Right atrium auricular region (tissue), 2 donors: ENCODE measurements at places on chromosomes 5 and 9.

DNA sequence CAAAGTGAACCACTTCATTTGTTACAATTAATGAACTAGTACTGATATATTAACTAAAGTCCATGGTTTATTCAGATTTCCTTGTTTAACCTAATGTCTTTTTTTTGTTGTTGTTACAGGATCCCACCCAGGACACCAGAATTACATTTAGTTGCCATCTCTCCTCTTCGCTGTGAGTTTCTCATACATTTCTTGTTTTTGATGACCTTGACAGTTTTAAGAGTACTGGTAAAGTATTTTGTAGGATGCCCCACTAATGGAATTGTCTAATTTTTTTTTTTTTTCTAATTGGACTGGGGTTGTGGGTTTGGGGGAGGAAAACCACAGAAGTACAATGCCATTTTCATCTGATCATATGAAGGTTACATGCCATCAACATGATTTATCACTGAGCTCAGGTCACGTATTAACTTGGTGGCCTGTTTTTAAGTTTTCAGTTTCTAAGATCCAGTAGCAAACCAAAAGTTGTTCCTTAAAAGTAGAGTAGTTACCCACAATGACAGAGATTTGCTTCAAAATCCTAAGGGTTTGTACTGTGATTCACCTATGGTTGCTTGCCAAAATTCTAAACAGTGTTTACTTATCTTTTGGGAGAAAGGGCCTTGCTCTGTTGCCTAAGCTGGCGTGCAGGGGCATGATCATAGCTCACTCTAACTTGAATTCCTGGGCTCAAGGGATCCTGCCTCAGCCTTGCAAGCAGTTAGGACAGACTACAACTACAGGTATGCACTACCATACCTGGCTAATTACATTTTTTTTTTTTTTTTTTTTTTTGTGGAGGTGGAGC is 4.5 kb upstream of the OTULIN start:
- no peak for DNase-seq

GRCh38 chr9:104915753-104916152 is 12.2 kb downstream of the ABCA1 start:
- DNase-seq, result no peak

GRCh38 chr5:88556406-88556805 is 287.8 kb upstream of the TMEM161B start:
- no peak for DNase-seq

GRCh38 chr9:90967145-90967538 is 165.5 kb downstream of the SYK start:
- no peak for DNase-seq

- no peak for DNase-seq
Measured at GRCh38 chr9:136474974-136475865, 7.6 kb downstream of the SEC16A start.

GRCh38 chr9:109401169-109401989 is 80.5 kb upstream of the EPB41L4B start:
- no peak for DNase-seq

DNA sequence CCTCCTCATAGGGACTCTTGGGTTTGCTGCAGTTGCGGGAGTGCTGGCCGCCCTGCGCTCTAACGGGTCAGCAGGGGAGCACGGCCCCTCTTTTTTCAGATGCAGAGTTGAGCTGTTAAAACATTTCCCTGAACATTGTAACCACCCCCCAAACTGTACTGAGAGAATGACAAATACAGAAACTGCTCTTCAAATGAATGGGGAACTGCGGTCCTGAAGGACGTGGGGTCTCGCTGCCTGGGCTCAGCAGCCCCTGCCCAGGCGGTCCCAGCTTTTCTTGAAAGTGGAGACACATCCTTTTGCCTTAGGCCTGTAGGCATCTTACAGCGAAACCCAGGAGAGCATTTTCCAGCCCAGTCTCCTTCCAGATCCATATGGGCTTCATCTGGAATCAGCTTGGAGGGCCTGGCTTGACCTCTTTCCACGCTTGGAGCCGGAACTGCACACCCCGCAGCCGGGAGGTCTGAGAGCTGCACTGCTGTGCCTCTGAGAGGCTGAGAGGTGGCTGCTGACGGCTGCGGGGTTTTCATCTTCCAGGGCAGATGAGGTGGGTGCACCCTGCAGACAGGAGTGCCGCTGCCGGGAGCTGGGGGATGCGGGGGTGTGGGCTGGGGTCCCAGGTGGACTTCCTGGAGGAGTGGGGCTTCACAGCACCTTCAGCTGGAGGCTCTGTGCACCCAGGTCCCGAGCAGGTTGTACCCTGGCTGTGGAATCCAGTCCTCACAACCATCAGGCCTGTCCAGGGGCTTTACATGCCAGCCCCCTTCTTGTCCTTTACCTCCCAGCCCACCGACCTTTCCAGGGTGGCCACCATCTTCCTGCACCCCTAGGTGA is 1.2 kb upstream of the AGPAT2 start:
- DNase-seq, result no peak

- DNase-seq, result no peak
Measured at GRCh38 chr5:18732556-18733479, 1098.6 kb downstream of the TAF11L14 start.

- no peak for DNase-seq
Measured at GRCh38 chr9:134181648-134182034, 17.3 kb upstream of the RNU6ATAC start.

DNA sequence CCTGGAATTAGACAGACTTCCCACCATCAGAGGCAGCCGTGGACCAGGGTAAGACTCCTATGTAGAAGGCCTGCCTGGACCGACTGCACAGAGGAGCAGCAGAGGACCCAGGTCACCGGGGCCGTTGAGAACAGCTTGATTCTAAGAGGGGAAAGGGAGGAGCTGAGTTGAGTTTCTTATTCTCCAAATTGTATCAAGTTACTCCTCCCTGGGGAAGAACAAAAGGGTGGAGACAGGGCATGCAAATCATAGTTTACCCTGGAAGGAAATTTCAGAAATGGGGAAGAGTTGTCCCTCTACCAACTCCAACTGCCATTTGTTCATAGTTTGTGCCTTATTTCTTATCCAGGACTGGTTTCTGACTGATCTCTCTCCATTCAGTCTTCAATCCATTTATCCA is 20.9 kb upstream of the SLC31A2 start:
- DNase-seq, result no peak

GRCh38 chr9:94584555-94584954 is 9.1 kb downstream of the FBP2 start:
- DNase-seq, result no peak

DNA sequence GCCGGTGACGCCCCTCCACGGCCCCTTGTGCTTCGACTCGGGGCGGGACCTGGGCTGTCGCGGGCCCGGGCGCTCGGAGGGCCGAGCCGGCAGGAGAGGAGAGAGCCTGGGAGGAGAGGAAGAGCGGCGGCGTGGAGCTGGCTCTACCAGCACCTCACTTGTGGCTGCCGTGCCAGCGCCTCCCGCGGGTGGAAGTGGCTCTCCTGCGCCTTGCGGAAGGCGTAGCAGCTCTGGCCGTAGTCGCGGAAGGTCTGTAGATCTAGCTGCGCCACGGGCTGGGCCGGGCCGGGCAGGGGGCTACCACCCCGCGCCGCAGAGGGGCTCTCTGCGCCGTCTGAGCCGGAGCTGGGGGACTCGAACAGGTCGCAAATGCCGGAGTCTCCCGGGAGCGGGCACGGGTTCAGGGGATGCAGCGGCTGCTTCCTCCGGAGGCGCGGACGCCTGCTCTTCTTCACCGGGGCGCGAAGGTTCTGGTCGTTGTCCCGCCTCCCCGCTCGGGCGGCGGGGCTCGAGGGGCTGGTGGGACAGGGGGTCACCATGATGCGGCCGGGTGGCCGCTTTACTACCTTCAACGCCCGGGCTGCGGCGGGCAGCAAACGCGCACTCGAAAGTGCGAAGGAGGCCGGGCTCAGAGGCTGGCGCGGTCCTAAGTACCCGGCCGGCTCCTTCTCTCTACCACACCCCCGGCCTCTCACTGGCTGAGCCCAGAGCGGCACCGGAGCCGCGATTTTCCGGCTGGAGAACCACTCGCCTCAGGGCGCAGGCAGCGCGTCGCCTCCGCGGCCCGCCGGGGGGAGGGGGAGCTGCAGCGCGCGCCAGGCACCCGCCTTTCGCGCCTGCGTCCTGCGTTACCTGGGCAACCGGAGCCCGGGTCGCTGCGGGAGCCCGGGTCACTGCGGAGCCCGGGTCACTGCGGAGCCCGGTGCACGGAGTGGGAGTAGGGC is at the start of gene CCNO:
CCNO (minus strand) TSS at position 624 of the 944 bp plus-strand sequence; CDS start at position 539, 85 bp downstream.
- DNase-seq, result no peak

GRCh38 chr9:90842996-90843395 is 41.4 kb downstream of the SYK start:
- no peak for DNase-seq

DNA sequence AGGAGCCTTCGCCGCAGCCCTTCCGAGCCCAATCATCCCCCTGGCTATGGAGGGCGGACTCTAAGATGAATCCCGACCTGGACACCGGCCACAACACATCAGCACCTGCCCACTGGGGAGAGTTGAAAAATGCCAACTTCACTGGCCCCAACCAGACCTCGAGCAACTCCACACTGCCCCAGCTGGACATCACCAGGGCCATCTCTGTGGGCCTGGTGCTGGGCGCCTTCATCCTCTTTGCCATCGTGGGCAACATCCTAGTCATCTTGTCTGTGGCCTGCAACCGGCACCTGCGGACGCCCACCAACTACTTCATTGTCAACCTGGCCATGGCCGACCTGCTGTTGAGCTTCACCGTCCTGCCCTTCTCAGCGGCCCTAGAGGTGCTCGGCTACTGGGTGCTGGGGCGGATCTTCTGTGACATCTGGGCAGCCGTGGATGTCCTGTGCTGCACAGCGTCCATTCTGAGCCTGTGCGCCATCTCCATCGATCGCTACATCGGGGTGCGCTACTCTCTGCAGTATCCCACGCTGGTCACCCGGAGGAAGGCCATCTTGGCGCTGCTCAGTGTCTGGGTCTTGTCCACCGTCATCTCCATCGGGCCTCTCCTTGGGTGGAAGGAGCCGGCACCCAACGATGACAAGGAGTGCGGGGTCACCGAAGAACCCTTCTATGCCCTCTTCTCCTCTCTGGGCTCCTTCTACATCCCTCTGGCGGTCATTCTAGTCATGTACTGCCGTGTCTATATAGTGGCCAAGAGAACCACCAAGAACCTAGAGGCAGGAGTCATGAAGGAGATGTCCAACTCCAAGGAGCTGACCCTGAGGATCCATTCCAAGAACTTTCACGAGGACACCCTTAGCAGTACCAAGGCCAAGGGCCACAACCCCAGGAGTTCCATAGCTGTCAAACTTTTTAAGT is 819 bp downstream of the ADRA1B start:
- DNase-seq, result no peak

DNA sequence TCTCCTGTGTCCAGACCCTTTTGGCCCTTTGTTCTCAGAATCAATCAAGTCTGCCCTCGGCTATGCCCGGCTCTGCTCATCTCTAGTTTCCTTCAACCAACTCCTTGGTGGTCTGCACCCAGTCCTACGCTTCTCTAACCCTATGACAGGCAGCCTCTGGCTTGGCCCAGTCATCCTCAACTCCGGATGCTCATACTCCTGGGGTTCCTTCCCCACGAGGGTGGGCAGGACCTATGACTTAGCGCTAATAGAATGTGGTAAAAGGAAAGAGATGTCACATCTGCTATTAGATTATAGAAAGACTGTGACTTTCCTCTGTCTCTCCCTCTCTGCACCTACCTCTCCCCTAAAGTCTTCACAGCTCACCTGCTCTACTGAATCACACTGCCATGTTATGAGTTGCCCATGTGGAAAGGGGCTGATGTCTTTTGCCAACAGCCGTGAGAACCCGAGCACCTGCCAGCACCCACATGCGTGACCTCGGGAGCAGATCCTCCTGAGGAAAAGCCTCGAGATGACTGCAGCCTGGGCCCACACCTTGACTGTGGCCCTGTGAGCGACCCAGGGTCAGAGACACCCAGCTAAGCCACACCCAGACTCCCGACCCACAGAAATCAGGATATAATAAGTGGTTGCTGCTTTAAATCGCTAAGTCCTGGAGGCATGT is 334.9 kb downstream of the GADD45G start:
- DNase-seq, result no peak

- DNase-seq, result no peak
Measured at GRCh38 chr5:76408104-76408654, 5.1 kb downstream of the IQGAP2 start.

DNA sequence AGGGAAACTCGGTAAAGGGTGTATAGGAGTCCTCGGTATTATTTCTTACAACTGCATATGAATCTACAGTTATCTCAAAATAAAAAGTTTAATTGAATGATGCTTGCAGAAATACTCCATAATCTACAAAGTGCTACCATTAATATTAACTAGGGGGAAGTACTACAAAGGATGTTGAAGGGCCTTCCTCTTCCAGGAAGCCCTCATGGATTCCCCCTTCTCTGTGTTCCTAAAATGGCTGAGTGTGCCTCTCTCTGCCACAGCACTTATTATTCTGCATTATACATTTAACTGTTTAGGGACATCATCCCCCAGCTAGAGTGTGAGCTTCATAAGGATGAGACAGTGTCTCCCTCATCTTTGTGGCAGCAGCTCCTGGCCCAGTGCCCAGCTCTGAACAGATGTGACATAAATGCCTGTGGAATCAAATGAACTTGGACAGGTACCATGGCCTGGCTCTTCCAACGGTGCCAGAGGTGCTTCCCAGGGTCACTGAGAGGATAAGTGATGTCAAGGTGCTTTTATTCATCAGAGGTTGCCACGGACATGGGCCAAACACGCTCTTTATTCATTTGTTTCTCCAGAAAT is 99.5 kb downstream of the PAX5 start:
- DNase-seq, result no peak

- no peak for DNase-seq
Measured at GRCh38 chr9:15305470-15305869, 1.5 kb downstream of the TTC39B start.

- no peak for DNase-seq
Measured at GRCh38 chr5:81817086-81817485, 66.2 kb upstream of the SSBP2 start.

DNA sequence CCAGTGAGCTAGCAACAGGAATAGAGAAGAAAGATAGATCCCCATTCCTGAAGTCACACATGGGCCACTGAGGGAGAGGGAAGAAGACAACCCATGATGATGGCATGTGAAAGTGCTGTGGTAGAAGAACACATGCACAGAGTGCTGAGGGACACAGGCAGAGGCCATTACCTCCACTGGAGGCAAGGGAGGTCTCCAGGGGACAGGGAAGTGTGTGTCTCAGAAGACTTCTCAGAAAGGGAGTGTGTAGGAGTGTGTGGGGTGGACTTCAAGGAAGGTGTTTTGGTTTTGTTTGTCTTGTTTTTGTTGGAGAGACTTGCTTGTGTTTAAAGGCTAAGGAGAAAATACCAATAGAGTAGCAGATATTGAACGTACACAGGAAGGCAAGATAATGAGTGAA is 77.0 kb upstream of the SMARCA2 start:
- DNase-seq, result no peak

GRCh38 chr5:81424728-81425127 is 30.8 kb upstream of the ACOT12 start:
- no peak for DNase-seq

DNA sequence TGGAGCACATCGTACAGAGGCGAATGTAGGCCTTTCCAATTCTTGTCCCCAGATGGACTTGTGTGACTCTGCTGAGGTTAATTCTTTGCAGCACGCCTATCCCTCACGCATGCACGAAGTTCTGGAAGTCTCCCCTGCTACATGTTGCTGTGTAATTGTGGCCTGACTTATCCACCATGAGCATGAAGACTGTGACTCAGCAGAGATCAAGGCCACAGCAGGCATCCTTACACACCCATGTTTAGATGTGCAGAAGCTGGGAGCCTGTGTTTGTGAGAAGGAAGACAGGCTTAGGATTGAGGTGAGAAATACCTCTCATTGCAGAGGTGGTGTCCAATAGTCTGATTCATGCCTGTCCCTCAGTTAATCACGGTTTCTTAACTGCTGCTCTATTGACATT is 135.6 kb downstream of the ICE1 start:
- no peak for DNase-seq
